ENCODE measurements at places on chromosomes 2 and 18.

DNA sequence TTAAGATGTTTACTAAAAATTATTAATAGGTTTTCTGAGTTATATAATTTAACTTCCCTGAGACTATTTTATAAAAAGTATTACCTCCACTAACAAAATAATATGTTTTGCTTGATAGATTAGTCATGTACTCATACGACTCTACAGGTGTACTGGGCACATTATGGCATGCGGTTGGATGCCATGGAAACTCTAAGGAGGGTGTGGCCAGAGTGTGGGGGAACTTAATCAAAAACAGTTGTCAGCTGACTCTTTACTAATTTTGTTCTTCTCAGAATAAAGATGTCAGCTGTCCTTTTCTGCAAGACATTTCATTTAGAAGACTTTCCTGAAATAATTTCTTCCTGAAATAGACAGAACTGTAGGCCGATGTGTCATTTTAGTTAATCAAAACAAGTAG, 228.3 kb upstream of the SIX3 start:
- no peak for DNase-seq

- no peak for DNase-seq
These were observed 136.2 kb downstream of the BCL2 start for GRCh38 chr18:63183378-63183777.

DNA sequence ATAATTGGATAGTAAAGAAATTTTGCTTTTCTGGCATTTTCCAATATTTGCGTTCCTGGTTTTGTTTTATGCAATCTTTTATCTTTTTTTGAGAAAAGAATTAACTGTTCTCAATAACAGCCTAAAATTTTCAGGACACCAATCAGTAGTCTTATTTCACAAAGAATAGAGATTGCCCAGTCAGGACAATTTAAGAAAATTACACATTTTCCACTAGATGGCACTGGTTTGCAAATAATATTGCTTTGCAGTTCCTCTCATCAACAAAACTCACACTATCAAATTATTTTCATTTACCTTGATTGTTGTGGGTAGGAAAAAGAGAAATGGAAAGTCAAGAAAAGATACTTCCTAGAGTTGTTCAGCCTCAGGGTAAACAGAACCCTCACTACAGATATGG, 2.4 kb upstream of the RBM45 start:
- peak; percentile 44 for DNase-seq

- DNase-seq = no peak
These were observed 57.8 kb downstream of the FBLN7 start for GRCh38 chr2:112195950-112196349.
